ENCODE measurements at places on chromosomes 5 and 9.

GRCh38 chr5:147568710-147569406, 59.0 kb upstream of the DPYSL3 start:
- DNase-seq = no peak

DNA sequence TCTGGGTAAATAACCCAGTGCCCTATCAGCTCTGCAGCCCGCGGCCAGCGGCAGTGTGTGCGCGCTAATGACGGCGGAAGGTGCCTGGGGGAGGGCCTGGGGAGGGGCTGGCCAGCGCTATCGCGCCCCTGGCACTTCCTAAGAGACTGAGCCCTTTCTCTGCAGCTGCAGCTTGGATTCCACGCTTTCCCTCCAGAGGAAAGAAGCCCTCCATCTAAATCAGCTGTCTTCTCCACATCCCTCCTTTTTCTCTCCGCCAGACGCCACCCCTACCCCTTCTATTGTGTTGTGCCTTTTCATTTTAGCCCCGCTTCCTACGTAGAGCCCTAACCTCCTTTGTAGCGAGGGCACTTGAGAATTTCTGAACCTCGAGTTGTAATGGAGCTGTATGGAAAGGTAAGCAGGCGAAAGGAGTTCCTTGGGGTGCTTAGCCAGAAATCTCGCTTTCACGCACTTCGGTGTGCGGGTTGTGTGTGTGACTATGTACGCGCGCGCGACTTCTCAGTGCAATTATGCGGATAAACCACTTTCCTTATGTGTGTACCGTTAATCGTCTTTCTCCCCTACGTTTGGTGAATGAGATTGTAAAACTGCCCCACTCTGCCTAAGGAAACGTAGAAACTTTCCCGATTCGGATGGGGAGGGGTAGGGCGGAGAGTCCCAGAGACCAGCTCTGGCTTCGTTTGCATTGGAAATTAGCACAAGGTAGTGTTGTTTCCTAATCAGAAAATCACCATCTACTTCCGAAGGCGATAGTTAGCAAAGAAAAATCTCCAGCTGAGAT, 664 bp upstream of the RAB3C start:
- DNase-seq = no peak

- no peak for DNase-seq
Observed at GRCh38 chr5:73242735-73243134, 69.7 kb downstream of the TMEM174 start.

DNA sequence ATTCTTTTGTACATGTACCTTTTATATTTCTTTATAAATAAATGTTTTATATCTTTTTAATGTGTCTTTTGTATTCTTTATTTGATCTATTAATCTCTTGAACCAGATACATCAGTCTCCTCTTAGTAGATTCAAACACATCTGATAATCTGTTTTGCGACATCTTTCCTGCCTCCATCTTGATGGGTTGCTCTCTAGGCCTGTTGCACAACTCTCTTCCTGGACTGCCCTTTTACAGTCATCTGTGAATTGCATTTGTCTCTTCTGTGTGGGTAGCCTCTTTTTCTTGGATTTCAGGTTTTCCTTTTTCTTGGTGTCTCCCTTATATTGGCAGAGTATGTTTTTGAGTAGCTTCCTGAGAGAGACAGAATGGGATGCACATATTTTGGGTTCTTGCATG, 6.2 kb downstream of the ZFYVE16 start:
- no peak for DNase-seq

DNA sequence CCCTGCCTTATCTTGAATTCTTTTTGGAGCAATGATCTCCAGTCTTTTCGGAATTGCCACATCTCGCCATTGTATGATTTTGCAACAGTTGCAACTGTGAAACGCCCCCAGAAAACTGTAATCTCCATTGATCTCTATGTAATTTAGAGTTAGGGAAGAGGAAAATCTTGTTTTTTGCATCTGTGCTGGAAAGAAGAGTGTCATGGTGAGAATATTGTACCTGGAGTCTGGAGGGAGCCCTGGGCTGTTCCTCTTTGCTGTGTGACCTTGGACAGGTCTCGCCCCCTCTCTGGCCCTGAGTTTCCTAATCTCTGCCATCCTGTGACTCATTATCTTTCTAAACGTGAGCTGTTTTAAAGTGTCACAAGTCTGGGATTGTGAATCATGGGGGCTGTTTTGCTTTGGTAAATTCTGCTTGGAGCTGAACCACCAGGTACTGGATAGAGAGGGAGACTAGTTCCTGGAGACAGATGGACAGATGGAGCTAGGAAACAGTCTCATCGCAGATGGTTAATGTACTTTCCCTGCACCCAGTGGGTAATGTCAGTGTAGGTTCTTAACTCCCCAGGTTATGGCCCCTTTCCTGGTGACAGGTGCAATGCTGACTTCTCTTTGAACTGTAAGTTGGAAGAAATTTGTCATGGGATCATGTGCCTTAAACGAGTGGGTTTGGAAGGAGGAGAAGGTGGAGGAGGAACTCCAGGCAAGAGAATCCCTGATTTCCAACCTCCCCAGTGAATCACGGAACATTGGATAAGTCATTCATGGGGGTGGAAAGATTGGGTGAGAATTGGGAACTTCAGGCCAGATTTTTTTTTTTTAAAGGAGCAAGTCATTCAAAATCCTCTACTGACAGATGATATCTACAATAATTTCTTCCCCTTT, 19.6 kb downstream of the PPARGC1B start:
- no peak for DNase-seq

DNA sequence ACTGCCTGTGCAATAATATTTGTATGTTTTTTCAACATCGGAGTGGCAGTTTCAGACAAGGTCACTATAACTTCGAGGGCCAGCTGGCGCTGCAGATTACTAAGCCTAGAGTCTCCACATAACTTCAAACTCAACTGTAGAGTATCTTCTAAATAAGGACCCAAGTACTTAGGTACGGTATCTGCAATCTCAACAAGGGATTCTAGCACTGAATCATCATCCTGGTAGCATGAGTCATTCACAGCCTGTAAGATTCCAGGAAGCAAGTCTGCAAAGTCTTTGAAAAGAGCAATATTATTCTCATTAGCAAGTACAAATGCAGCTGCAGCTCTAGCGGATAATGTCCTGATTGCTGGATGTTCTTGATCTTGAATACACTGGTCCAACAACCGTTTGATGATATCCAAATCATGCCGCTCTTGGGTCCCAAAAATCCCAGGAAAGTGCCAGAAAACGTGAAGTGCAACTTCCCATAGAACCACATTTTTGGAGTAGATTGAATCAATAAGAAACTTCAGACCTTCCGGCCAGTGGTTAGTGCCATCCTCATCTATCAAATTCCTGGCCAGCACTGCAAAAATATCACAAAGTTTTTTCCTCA, 654 bp downstream of the RANBP6 start:
- peak; percentile 69 for DNase-seq

DNA sequence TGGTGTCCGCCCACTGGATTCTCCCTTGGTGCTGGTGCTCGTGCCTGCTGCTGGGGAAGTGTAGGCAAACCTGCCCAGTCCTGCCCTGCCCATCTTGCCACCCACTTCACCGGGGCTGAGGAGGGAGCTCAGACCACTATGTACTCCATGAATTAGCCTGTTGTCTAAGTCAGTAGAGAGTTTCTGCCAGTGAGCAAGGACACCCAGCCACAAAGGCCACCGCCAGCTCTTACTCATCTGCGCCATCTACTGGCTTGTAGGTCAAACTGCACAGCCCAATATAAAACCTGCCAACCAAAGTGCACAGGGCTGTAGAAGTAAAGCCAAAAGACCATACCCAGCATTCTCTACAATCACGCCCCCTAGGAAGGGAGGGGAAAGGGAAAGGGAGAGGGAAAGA, 102.3 kb downstream of the GLIS3 start:
- DNase-seq = no peak

- DNase-seq = no peak
Observed at GRCh38 chr9:126522612-126523356, 90.9 kb upstream of the LMX1B start.

- no peak for DNase-seq
Observed at GRCh38 chr5:106076655-106077054, 1594.1 kb downstream of the EFNA5 start.

DNA sequence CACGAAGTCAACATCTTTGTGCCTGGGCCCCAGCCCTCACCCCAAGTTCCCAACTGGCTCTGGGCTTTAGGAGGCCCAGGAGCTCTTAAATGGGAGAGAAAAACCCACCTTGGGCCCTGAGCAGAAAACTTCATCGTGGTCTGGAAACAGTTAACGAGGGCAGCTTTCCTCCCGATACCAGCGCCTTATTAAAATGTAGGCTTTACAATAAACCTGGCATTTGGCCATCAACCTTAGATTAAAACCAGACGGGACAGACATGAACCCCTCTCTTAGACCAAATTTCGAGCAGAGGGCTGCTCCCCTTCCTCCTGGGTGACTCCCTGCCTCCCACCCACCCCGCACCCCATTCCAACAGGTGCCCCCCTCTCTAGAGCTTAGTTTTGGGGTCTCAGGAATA, 39.4 kb downstream of the PRRX2 start:
- no peak for DNase-seq

GRCh38 chr5:35129276-35129675, 81.5 kb upstream of the AGXT2 start:
- DNase-seq = no peak

GRCh38 chr5:133201310-133201709, 149.5 kb downstream of the HSPA4 start:
- no peak for DNase-seq

DNA sequence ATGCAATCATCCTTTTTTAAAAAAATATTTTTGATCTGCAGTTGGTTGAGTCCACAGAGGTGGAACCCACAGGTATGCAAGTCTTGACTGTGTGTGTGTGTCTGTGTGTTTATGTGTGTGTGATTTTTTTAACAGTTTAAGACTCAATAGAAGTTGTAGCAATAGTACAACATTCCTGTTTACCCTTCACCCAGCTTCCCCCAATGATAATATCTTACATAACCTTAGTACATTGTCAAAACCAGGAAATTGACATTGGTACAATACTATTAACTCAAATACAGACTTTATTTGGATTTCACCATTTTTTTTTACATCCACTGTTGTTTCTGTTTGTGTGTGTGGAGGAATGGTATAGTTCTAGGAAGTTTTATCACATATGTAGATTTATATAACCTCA, 81.8 kb downstream of the SV2C start:
- DNase-seq = no peak

DNA sequence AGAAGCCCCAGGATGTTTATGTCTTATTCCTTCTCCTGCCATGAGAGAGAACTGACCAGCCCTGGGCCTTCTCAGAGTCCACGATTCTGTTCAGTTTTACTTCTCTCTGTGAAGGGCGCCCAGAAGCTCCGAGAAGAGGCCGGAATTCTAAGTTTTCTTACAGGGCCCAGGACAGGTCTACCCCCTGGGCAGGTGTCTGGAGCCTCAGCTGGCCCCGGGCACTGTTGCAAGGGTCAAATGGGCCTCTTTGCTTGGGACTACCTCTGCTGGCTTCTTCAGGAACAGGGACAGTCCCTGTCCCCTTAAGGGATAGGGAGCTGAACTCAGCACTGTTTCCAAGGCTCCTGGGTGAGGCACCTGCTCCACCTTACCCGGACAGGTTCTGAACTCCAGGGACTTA, 55.0 kb downstream of the RASGEF1C start:
- DNase-seq = no peak

DNA sequence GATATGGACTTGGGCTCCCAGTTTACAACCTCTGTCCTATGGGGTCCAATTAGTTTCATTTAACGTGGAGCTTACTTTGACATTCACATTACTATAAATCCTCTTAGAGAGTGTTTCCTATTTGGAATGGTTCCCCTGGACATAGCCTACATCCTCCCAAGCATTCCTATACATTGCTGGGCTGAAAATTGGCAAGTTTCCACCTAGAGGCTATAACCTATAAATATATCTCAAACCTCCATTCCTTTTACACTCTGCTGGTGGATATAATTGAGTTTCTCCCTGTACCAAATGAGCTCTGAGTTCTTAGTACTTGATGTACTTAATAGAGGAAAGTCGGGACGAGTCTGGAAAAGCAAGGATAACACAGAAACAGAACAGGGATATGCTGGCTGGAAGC, 172.8 kb downstream of the ASTN2 start:
- DNase-seq = no peak

- DNase-seq = peak; percentile 57
Observed at GRCh38 chr9:32487981-32488380, 38.0 kb downstream of the RIGI start.

- DNase-seq = peak; percentile 42
Observed at GRCh38 chr9:76373173-76373783, 20.9 kb downstream of the RFK start.

- no peak for DNase-seq
Observed at GRCh38 chr5:176902911-176903664, 3.9 kb upstream of the HK3 start.

- DNase-seq = peak; percentile 63
Observed at GRCh38 chr9:125663127-125663526, 43.9 kb downstream of the MAPKAP1 start.

DNA sequence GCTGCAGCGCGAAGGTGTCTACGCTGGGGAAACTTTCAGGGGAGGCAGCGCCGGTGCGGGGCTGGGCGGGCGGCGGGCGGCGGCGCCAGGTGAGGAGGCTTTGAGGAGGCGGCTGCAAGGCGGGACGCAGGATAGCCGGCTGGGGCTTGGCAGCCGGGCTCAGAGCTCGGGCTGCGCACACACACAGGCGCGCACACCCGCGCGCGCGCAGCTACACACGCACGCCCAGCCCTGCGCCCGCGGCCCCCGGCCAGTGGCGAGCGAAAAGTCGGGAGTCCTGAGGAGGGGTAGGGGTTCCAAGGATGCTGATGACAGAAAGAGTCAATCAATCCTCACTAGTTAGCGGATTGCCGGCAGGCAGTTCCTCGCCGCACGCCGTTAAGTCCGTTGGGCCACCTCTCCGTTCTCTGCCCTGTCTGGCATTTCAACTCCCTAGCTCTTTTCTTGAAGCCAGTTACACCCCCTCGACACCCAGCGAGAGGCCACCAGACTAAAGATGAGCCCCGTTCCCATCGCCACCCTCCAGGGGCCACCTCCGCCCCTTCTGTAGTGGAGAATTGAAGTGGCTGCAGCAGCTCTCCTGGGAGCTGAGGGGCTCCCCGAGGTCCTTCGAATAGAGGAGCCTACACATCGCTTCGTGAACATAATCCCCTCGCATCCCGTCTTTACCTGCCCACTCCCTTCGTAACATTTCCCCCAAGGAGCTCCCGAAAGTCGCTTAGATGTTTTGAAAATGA, 1640.3 kb upstream of the C9orf72 start:
- DNase-seq = peak; percentile 10

DNA sequence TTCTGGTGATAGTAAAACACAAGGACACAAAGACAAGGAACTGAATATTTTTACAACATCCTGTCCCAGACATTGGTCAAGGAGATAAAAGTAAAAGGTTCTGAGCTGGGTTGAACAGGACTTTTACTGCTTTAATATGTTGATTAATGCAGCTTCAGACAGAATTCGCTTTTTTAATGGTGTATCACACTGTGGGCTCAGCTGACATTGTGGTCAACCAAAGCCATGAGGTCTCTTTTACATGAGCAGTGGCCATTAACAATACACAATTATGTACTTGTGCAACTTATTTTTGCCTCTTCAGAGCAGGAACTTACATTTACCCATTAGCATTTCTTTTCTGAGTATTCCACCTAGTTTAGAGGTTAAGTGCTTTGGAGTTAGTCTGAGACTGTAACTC, 22.8 kb upstream of the ERBIN start:
- DNase-seq = no peak

GRCh38 chr5:65926276-65926783, at the start of gene ERBIN:
Gene ERBIN (plus strand): TSS chr5:65926575. CDS start chr5:65992719, 66,144 bp downstream.
- DNase-seq = peak; percentile 78
